Activated T-cell treated with anti-CD3 and anti-CD28 coated beads, Interleukin-2, amount 50 U/mL, for 48 hours (primary cell): ENCODE measurements at places on chromosomes 12 and 14.

DNA sequence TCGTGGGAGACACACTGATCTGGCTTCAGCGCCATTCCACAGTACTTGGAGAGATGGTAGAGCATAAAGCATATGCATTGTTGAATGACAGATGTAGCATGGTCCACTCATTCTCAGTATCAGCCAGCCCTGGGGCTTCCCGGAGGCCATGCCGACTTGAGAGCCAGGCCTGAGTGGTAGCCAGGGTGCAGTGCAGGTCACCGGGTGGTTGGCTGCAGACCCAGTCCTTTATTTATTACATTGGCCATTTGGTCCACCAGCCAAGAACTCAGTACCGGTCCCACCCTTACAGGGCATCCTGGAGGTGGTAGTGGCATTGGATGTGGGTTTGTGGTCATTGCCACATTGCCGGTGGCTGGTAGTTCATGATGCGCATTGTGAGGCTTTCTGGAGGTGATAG is 121.6 kb upstream of the RTL1 start:
- no peak for DNase-seq

DNA sequence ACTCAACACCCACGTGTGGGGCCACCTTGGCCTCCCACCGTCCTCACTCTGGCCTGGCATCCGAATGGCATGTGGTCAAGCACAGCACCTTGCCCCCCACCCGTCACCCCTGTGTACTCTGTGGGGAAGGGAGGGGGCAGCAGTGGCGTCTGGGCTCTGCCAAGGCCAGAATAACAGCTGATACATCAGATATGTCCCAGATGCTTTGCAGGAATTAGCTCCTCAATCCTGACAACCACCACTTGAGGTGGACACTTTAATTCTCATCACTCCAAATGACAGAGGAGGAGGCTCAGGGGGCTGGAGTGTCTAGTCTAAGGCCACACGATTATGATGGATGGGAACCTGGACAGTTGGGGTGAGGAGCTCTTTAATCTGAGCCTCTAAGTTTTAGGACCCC is 1.7 kb upstream of the KRT80 start:
- DNase-seq, result no peak

- no peak for DNase-seq
These were observed 42.0 kb downstream of the KITLG start for GRCh38 chr12:88538250-88538649.

GRCh38 chr12:113142173-113142885 is 6.8 kb upstream of the RASAL1 start:
- DNase-seq, result no peak

- DNase-seq, result peak; percentile 70
These were observed 43.4 kb downstream of the ELK3 start for GRCh38 chr12:96237465-96238077.
